ENCODE measurements at places on chromosomes 12 and 14. TPM values are rescaled to one million over a fixed set of nuclear protein-coding genes. Genes with fewer than 3 reads are reported as not detected.
A peak's percentile ranks its signal among the peaks of the same experiment; 100 is the strongest.

DNA sequence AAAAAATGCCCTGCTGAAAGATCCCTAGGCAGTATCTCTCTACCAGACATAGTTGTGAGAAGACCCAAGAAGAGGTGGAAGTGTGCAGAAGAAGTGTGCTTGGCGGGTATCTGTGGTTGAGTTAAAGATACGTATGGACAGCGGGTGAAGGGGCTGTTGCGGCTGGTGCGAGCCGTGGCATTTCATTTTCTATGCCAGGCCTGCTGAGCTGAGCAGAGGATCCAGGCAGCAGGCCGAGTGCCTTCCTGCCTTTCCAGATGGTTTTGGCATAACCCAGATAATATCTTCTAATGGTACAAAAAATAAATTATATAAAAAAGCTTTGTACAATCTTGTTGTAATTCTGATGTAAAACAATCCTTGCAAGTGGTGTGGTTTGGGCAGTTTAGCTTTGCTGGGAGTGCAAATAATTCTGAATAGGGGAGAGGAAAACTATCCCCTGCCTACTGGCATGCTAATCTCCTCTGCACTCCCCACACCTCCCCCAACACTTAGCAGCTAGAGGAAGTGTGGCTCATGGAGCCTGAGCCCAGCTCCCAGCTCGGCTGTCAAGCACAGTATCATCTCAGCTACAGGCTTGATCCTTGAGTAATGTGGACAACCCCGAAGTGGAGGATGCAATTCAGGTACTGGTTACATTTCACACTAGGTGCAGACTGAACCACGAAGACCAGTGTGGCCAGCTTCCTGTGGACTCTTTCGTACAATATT, 168.9 kb downstream of the VRK1 start:
- DNase-seq = no peak

DNA sequence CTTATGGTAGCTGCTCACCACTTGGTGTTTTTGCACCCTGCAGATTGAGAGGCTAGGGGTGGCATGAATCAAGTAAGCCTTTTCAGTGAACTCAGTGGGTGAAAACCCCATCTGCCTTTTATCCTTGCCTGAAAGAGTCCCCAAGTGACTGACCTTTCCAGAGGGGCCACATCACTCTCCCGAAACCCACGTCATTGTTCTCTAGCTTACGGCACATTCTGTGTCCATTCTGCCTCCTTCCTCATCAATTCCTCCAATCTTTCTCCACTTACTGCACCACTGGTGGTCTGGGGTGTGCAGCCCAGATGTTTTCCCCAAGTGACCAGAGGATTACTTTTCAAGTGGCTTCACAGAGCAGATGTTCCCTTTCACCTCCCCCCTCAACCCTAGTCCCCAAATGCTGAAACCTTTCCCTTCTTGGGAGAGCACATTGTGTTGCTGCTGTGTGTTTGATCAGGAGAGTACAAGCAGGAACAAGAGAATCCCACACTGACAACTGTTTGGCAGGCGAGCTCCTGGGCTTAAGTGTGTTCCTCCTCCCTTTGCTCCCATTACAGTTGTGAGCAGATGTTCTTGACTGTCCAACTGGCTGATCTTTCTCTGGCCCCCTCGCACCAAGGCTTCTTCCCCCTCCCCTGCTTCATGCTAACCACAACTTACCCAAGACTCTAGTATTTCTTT, 138.0 kb upstream of the IGF1 start:
- no peak for DNase-seq

DNA sequence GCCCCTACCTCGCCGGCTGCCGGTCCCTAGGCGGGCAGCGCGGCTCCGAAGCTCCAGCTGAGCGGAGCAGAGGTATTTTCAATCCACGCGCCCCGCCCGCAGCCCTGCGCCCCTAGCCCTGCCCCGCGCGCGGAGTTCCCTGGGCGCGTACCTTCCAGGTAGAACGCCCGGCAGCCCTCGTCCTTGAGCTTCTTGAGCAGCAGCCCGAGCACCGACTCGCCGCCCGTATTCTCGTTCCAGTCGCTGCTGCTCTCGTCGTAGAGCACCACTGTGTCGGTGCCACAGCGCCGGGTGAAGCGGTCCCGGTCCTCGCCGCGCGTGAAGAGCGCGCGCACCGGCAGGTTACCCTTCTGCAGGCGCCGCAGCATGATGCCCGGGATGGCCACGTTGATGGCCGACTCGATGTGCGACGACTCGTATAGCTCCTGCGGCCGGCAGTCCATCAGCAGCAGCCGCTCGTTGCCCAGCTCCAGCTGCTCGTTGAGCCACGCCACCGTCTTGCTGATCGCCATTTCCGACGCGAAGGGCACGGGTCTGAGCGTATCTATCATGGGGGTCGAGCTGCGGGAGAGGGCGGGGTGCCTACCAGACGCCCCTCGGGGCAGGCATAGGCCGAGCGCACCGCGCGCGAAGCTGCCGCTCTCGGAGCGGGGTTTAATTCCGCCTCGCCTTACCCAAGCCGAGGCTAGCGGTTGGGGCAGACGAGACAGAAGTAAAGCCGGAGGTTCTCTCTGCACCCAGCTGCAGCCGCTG, 636 bp downstream of the DUSP6 start:
- peak; percentile 52 for DNase-seq

DNA sequence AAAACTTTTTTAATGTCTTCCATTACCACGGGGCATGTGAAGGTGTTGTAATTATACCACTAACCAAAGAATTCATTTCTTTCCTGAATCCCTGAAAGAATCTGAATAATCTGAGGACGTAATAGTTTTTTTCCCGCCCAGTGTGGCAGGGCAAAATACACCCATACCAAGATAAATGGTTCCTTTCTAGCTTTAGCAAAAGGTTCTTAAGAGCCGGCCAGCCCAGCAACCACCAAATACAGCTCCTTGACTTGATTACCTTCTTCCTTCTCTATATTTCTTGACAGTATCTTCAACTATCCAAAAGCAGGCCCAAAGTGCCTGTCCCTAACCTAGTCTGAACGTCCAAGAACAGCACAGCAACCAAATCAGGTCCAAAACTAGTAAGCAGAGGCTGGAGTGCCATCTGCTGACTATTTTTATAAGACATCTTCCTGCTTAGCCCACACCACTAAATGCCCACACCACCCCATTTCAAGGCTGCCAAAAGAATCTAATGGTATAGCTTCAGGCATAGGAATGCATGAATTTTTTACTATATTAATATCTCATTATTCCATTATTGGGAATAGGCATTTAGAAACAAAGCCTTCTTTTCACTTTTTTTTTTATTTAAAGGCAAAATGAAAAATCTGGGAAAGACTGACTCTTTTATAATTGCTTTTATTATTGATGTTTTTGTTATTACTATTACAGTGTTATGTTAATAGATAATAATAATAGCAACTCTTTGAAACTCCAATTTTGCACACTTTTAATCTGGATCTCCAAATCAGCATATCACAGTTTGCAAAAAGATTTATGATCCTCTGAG, 524.4 kb downstream of the MED13L start:
- DNase-seq = peak; percentile 36

GRCh38 chr12:113237748-113238147, 16.5 kb downstream of the TPCN1 start:
- DNase-seq = peak; percentile 63

MMP17 gene
- total RNA-seq = 1.3 TPM

All from colonic mucosa (tissue), 4 donors.